ENCODE measurements at places on chromosomes 5 and 9. TPM values are rescaled to one million over a fixed set of nuclear protein-coding genes. Genes with fewer than 3 reads are reported as not detected.

MARCOL gene
- not detected for total RNA-seq

GRCh38 chr5:146007270-146007669 lies 70.9 kb downstream of the SH3RF2 start:
- DNase-seq, result no peak

- no peak for DNase-seq
Observed at GRCh38 chr5:138702166-138703077, 50.8 kb upstream of the CTNNA1 start.

PIP5K1B gene
- 3.1 TPM for total RNA-seq
